NCI-H510A (cell line): ENCODE measurements at places on chromosomes 5 and 9.

- no peak for DNase-seq
These were observed 3.0 kb upstream of the FAM78A start for GRCh38 chr9:131279196-131279862.

GRCh38 chr9:126347911-126348760 lies 21.5 kb downstream of the MVB12B start:
- no peak for DNase-seq

- no peak for DNase-seq
These were observed 87.1 kb downstream of the PPP2R2B start for GRCh38 chr5:146791471-146791870.

DNA sequence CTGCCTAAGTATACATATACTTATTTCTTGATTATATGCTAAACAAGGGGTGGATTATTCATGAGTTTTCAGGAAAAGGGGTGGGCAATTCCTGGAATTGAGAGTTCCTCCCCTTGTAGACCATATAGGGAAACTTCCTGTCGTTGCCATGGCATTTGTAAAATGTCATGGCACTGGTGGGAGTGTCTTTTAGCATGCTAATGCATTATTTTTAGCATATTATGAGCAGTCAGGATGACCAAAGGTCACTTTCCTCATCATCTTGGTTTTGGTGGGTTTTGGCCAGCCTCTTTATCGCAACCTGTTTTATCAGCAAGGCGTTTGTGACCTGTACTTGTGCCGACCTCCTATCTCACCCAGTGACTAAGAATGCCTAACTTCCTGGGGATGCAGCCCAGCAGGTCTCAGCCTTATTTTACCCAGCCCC lies 80.9 kb downstream of the ALDH7A1 start:
- DNase-seq = no peak

GRCh38 chr5:40502736-40503135 lies 177.0 kb upstream of the PTGER4 start:
- DNase-seq = no peak

- no peak for DNase-seq
These were observed 7.0 kb upstream of the SYNPO start for GRCh38 chr5:150633429-150633828.

DNA sequence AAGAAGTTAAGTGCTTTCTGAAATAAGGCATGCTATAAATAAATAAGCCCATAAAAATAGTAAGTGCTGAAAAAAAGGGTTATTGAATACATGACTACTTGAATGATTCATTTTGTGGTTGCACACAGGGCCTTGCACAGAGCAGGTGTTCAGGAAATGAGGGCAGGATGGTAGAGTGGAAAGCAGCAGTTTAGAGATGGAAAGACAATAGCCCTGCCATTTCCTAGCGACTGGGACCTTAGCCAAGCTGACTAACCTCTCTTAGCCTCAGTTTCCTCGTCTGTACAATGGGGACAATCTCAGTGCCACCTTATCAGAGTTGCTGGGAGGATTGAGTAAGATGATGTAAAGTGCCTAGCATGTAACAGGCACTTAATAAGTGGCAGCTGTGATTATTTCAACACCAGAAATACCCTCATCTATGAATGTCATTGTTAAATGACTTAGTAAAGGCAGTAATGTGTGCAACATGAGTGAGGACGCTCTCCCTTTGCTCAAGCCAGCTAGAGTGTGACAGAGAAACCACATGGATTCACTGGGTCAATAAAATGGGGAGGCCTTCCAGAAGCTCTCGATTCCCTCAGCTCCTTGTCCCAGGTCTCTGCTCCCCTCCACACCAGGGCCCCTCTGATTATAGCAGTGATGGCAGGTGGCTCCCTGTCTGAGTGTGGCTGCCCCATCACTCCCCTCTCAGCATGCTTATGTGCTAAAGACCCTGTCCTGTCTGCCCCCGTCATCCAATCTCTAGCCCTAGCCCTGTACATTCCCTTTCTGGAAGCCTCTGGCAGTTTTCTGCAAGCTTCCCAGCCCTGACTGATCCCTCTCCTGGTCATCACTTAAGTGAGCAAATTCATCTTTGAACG lies 16.0 kb upstream of the PHF19 start:
- no peak for DNase-seq

DNA sequence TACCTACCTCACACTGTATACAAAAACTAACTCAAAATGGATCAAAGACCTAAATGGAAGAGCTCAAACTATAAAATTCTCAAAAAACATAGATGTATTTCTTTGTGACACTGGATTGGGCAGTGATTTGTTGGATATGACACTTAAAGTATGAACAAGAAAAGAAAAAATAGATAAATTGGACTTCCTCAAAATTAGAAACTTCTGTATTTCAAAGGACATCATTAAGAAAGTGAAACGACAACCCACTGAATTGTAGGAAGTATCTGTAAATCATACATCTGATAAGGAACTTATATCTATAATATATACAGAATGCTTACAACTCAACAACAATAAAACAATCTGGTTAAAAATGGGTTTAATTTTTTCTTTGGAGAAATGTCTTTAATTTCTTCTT lies 96.7 kb downstream of the NRG2 start:
- no peak for DNase-seq

GRCh38 chr9:130713286-130713960 lies 19.8 kb downstream of the EXOSC2 start:
- DNase-seq = no peak

GRCh38 chr5:31900296-31900865 lies 261.4 kb downstream of the PDZD2 start:
- no peak for DNase-seq
